ENCODE measurements at places on chromosomes 6 and 20.

DNA sequence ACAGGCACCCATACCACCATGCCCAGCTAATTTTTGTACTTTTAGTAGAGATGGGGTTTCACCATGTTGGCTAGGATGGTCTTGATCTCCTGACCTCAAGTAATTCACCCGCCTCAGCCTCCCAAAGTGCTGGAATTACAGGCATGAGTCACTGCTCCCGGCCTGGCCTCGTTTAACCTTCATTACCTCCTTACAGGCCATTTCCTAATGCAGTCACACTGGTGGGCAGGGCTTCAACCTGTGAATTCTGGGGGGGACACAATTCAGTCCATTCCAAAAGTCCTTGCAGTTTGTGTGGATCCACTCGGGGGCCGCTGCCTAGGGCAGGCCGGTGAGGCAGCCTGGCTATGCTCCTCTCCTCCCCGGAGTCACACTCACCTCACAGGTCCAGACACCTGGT lies 112.4 kb upstream of the SNX9 start:
- no peak for DNase-seq

- peak; percentile 11 for DNase-seq
Observed at GRCh38 chr6:26205625-26206574, 118.7 kb downstream of the HFE start.

- no peak for DNase-seq
Observed at GRCh38 chr20:46900826-46901225, 6.2 kb downstream of the EYA2 start.

DNA sequence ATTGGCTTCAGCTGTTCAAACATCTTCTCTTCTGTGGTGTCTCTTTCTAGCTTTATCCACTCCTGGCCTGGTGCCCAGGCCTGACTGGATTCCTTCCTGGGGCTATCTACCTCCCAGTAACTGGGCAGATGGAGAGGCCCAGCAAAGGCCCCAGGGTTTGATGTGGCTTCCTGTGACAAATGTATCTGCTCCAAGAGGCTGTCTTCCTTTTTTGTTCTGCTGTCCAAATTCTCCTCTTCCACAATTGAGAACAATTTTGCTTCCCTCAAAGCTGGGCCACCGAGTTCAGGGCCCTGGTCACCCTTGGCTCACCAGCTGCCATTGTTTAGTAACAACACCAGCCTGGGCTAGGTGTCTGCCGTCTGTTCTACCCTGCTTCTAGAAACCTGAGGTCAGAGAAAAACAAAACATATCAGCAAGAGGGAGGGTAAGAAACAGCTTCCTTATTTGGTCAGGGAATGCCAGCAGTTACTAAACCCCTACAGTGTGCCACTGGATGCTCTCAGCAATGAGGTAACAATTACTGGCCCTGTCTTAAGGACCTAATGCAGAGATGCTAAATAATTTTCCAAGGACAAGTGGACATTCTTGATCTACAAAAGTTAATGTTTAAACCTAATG lies 3.9 kb downstream of the ZFP57 start:
- DNase-seq = no peak

GRCh38 chr20:15889514-15890256 lies 683.6 kb downstream of the KIF16B start:
- no peak for DNase-seq

GRCh38 chr20:32672982-32673851 lies 524 bp downstream of the C20orf203 start:
- no peak for DNase-seq

DNA sequence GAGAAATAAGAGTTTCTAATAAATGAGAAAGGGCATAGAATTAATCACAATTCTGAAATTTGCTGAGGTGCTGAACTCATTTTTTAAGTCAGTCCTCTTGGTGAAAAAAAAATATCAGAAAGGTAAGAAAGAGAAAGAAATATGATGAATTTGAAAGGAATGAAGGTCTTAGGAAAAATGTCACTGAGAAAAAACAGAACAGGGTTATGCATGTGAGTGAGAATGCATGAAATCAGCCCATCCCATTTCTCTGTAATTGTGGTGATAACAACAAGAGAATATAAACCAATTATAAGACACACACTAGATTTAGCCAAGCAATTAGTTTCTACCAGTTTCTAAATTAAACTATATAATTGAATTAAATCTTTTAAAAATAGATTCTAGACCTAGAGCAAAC lies 138.9 kb downstream of the TBX18 start:
- DNase-seq = no peak

- DNase-seq = peak; percentile 9
Observed at GRCh38 chr6:117270055-117270842, 4.9 kb downstream of the VGLL2 start.

- DNase-seq = no peak
Observed at GRCh38 chr6:44674226-44675155, 287.0 kb downstream of the CDC5L start.

- peak; percentile 35 for DNase-seq
Observed at GRCh38 chr6:53673162-53673727, 7.7 kb upstream of the KLHL31 start.

DNA sequence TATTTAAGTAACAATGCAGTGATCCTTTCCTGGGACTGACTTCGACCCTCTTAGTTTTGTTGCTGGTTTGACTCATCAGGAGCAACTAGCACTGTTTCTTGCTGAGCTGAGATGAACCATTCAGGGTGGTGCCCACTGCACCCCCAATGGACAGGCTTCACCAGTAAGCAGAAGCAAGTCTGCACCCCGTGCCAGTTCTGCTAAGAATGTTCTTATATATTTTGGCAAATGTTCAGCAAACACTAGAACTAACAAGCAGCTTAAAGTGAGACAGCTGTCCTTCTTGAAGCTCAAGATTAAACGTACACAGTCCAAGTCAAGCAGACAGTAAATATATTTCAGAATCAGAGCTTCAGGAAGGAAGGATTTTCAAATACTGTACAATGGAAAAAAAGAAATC lies 561.3 kb upstream of the CDH4 start:
- peak; percentile 57 for DNase-seq

Data from DMS79 treated with DMSO at 0.1 percent for 48 hours (cell line).